ENCODE measurements at places on chromosomes 3 and 15.
A peak's percentile ranks its signal among the peaks of the same experiment; 100 is the strongest.

- DNase-seq: no peak
Observed at GRCh38 chr3:41683666-41684350, 278.1 kb downstream of the ULK4 start.

GRCh38 chr15:89749526-89749925 lies 1.5 kb downstream of the MESP1 start:
- no peak for DNase-seq

GRCh38 chr15:21261396-21261964 lies 178.8 kb downstream of the POTEB3 start:
- no peak for DNase-seq

DNA sequence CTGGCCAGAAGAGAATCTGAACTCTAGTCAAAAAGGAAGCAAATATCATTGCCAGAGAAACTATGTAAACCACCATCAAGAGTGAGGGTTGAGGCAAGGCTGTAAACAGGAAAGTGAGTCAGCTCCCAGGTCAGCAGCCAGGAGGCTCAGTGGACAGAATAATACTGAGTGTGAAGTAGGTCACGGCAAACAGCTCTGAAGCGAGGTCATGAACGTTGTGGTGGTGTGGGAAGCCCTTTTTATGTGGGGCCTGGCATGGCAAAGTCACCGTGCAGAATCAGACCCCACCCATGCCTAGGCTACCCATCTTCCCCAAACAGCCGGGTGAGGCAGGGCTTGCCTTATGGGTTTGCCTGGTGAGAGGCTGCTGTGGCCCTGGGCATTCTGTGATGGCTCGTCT lies 43.9 kb downstream of the THBS1 start:
- peak; percentile 91 for DNase-seq

GRCh38 chr3:127458696-127459604 lies 131.6 kb downstream of the TPRA1 start:
- no peak for DNase-seq

All from CD4-positive, alpha-beta T cell (primary cell).